Sigmoid colon (tissue), 7 donors: ENCODE measurements at places on chromosomes 12 and 14. TPM values are rescaled to one million over a fixed set of nuclear protein-coding genes. Genes with fewer than 3 reads are reported as not detected.

DNA sequence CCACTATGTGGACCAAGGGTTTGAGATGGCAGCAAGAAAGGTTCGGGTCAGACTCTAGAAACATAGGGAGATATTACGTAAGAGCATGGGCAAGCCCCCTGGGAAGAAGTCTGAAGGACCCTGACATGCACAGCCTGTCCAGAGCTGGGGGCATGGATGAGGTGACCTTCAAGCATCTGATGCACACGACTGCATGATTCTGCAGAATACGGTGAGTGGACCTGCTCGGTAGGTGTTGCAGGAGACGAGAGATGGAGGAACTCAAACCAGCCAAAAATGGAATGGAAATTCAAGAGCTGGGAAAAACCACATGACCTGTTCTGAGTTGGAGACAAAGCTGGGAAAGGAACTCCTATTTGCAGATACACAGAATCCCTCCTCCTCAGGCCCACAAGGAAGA lies 43.6 kb downstream of the ANO2 start:
- no peaks in the 10 kb centered on the region for H3K36me3 ChIP-seq
- H3K27me3 ChIP-seq, result no peaks in the 10 kb centered on the region
- H3K4me1 ChIP-seq, result no peaks in the 10 kb centered on the region
- DNase-seq, result no peak
- no peak overlapping the region for H3K4me3 ChIP-seq

Gene TMBIM4
- polyA plus RNA-seq, result 77.2 TPM

DNA sequence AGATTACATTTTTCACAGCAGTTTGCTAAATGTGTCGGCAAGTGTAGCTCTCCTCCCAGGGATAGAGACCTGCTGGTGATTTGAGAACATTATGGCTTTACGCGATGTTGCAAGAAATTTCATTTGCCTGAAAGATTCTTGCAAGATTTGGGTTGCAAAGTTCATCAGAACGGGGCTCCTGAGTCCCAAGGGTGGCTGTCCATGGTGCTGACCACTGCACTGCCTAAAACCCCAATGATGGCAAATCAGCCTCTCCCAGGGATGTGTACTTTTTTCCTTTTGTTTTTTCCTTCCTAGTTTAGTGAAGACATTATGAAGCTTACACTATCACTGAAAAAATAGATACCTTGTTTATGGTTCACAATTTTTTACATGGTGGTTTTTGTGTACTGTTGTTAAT lies 85.4 kb downstream of the WSCD2 start:
- no peak for DNase-seq
- H3K4me3 ChIP-seq, result no peak overlapping the region
- no peaks in the 10 kb centered on the region for H3K27me3 ChIP-seq
- no peaks in the 10 kb centered on the region for H3K36me3 ChIP-seq
- H3K4me1 ChIP-seq, result no peaks in the 10 kb centered on the region

DNA sequence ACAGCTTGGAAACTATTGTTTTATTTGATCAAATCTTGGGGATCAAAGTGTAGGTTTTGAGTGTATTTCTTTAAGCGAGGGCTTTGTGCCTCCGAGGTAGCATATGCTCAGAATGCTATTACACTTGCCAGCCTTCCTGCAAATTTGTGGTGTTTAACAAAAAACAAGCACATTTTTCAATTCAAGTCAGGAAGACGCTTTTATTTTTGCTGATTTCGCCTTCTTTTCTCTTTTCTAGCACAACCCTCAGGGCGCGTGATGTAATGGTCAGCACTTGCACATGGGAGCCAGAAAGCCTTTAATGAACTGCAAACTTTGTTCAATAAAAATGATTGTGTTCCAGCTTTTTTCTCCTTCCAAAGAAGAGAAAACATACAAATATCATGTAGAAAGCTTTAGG lies 466.5 kb downstream of the PRKD1 start:
- H3K27ac ChIP-seq, result no peak overlapping the region
- H3K36me3 ChIP-seq, result no peaks in the 10 kb centered on the region
- H3K4me3 ChIP-seq, result no peak overlapping the region

DNA sequence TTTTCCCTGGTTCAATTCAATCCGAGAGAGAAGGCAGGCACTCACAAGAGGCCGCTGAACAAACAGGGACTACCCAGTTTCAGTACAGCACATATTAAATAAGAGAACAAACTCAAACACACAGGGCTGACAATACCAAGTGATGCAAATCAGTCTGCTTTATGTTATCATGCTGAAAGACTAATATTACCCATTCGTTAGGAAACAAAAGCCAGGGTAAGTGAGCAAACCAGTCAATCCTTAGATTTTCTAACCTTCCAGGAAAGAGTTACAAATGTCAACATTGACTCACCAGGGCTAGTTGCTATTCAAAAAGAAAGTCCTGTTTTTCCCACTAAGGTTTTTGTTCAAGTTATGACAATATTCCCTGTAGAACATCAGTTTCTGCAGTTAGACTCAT lies 246.2 kb downstream of the C12orf42 start:
- no peak for DNase-seq
- H3K36me3 ChIP-seq, result no peaks in the 10 kb centered on the region
- H3K27me3 ChIP-seq, result no peaks in the 10 kb centered on the region

DNA sequence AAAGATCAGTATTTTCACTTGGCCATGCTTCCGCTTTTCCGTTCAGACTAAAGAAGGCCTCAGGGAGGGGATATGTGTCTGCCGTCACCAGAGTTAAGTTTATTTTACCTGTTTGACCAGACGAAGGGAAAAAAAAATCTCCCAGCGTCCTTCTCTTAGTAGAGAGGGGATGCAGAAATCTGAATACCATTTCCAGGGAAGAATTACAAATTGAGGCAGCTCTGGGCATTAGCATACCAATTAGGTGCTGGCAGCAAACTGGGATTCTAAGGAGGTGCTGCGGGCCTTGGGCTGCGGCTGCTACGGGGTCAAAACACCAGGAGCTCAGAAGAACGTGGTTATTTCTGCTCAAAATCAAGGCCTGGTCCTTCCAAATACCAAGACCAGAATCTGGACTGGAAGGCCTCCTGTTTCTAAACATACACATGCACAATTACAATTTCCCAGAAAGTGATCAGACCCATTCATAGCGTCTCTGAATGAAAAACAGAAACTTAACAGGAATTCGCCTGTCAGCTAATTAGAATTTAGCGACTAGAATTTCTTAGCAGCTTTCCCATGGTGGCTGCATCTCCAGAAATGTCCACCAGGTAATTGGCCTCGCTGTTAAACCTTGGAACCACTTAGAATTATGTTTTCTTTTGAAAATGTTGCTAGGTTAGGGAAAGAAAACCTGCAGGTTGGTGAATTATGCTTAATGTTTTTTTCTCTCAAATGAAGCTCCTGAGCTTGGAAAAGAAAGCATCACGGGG lies 617.0 kb downstream of the VRK1 start:
- H3K4me3 ChIP-seq, result no peak overlapping the region
- H3K4me1 ChIP-seq, result peaks cover 6% of the 10 kb centered on the region
- H3K27me3 ChIP-seq, result peaks cover 49% of the 10 kb centered on the region
- H3K27ac ChIP-seq, result no peak overlapping the region

DNA sequence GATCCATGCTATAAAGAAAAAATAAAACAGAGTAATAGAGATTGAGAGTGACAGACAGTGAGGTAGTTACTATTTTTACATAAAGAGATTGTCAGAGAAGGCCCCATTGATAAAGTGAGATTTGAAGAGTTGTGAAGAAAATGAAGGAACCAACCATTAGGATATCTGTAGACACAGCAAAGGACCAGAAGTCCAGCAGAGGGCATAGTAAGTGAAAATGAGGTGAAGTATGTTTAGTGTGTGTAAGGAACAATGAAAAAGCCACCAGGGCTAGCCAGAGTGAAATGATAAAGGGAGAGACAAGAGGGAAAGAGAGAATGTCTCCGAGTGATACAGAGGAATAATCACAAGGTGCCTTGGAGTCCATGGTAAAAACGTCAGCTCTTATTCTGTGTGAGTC lies 411.0 kb downstream of the NELL2 start:
- H3K27me3 ChIP-seq, result no peaks in the 10 kb centered on the region
- H3K27ac ChIP-seq, result no peak overlapping the region
- no peaks in the 10 kb centered on the region for H3K4me1 ChIP-seq
- no peak overlapping the region for H3K4me3 ChIP-seq
- no peak for DNase-seq

- no peak overlapping the region for H3K4me3 ChIP-seq
- H3K4me1 ChIP-seq, result peaks cover 60% of the 10 kb centered on the region
- no peaks in the 10 kb centered on the region for H3K27me3 ChIP-seq
- peak overlapping the region; percentile 88 for H3K27ac ChIP-seq
- DNase-seq, result peak; percentile 79
- H3K36me3 ChIP-seq, result no peaks in the 10 kb centered on the region
These were observed 9.2 kb upstream of the INF2 start for GRCh38 chr14:104680056-104680805.

DNA sequence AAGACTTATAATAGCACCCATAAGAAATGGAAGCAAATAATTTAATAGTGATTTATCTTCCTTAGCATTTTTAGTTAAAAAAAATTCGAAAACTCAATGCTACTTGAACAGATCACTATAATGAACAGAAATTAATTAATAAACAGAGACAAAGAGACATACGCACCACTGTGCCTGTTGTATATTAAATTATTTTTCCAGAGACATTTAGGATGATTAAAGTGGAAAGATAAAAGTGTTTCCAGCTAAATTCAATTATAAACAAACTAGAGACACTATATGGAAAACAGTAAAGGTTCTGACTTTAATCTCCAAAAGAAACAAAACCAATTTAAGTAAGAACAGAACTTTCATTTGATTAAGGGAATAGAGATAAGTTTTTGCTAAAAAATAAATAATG lies 3.4 kb downstream of the HIGD1C start:
- no peak overlapping the region for H3K4me3 ChIP-seq
- H3K27me3 ChIP-seq, result no peaks in the 10 kb centered on the region

DNA sequence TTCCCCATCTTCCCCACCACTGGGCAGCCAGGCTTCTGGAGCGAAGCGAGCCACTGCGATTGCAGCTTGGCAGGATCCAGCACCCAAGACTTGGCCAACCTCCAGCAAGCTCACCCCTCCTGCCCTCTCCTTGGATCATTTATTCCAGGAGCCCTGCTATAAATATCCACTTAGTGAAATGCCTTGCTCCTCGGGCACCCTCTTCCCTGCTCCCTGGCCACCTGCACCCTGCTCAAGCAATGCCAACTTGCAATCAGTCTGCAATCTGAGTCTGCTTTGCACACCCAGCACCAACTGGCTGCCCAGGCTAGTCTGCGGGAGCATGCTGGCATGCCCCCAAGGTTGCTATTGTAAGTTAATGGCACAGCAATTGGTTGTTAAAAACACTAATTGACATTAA lies 666.0 kb downstream of the MED13L start:
- H3K4me1 ChIP-seq, result peaks cover 8% of the 10 kb centered on the region
- DNase-seq, result no peak
- H3K36me3 ChIP-seq, result no peaks in the 10 kb centered on the region
- no peak overlapping the region for H3K27ac ChIP-seq
- no peaks in the 10 kb centered on the region for H3K27me3 ChIP-seq

GRCh38 chr12:116647813-116648212 lies 88.6 kb downstream of the MAP1LC3B2 start:
- DNase-seq, result no peak
- no peak overlapping the region for H3K27ac ChIP-seq
- no peaks in the 10 kb centered on the region for H3K27me3 ChIP-seq
- H3K36me3 ChIP-seq, result no peaks in the 10 kb centered on the region
- no peaks in the 10 kb centered on the region for H3K4me1 ChIP-seq

DNA sequence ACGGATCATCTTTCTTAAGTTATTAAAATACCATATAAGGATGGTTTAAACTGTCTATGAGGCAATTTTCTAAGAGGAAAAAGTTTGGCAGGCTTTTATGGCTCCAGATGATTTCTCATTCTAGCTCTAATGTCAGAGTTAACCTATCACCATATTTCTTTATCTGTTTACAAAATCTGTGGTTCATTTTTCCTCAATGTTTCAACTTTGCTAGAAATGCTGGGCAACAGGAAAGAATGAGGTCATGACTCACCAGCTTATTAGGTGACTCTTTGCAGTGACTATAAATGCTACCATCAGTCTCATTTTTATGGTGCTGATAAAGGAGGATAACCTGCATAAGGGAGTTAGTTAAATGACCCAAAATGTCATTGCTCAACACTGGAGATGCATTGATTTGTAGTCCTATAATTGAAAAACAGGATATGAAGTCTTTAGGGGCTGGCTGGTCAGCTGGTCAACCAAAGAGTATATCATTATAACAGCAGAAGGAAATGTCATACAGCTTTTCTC lies 45.3 kb upstream of the RAP1B start:
- H3K27me3 ChIP-seq, result no peaks in the 10 kb centered on the region
- no peaks in the 10 kb centered on the region for H3K4me1 ChIP-seq
- DNase-seq, result no peak
- no peak overlapping the region for H3K4me3 ChIP-seq
- no peak overlapping the region for H3K27ac ChIP-seq
- H3K36me3 ChIP-seq, result no peaks in the 10 kb centered on the region

Gene SYCP3
- not detected for polyA plus RNA-seq

- no peak for DNase-seq
- H3K4me3 ChIP-seq, result no peak overlapping the region
- no peaks in the 10 kb centered on the region for H3K36me3 ChIP-seq
- H3K27me3 ChIP-seq, result no peaks in the 10 kb centered on the region
These were observed 14.3 kb downstream of the KRT85 start for GRCh38 chr12:52352951-52353350.

- no peaks in the 10 kb centered on the region for H3K27me3 ChIP-seq
- no peak overlapping the region for H3K4me3 ChIP-seq
- H3K4me1 ChIP-seq, result no peaks in the 10 kb centered on the region
- H3K36me3 ChIP-seq, result no peaks in the 10 kb centered on the region
- DNase-seq, result no peak
These were observed 240.8 kb downstream of the ZFP36L1 start for GRCh38 chr14:68552075-68552474.

- no peaks in the 10 kb centered on the region for H3K4me1 ChIP-seq
- peak overlapping the region; percentile 48 for H3K27ac ChIP-seq
- no peak for DNase-seq
- H3K27me3 ChIP-seq, result no peaks in the 10 kb centered on the region
- no peaks in the 10 kb centered on the region for H3K36me3 ChIP-seq
These were observed 9.3 kb downstream of the ETV6 start for GRCh38 chr12:11658791-11659190.

Gene GLT8D2
- polyA plus RNA-seq, result 6.4 TPM

Gene VRTN
- polyA plus RNA-seq, result not detected

DNA sequence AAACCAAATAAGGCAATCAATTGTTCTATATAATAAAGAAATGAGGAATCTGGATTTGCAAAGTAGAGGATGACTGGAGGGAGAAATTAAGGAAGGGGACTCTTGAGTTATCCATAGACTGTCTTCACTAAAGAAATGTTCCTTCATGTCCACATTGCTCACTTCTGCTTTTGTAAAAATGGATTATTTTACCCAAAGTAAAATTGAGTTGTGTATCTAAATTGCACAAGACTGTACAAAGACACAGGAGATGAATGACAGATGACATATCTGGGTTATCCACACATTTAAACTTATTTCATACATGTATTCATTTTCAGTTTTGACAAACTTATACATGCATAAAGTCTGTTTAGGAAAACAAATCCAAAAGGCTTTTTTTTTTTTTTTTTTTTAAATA lies 11.3 kb downstream of the ATP2B1 start:
- H3K4me1 ChIP-seq, result peaks cover 42% of the 10 kb centered on the region
- H3K36me3 ChIP-seq, result no peaks in the 10 kb centered on the region
- DNase-seq, result no peak
- H3K4me3 ChIP-seq, result no peak overlapping the region
- no peak overlapping the region for H3K27ac ChIP-seq

GRCh38 chr12:50598321-50598862 lies 93.6 kb downstream of the DIP2B start:
- peaks cover 13% of the 10 kb centered on the region for H3K4me1 ChIP-seq
- no peaks in the 10 kb centered on the region for H3K27me3 ChIP-seq
- no peaks in the 10 kb centered on the region for H3K36me3 ChIP-seq
- DNase-seq, result no peak

GRCh38 chr12:100672075-100672592 lies 98.7 kb downstream of the GAS2L3 start:
- no peak overlapping the region for H3K27ac ChIP-seq
- H3K36me3 ChIP-seq, result no peaks in the 10 kb centered on the region
- no peaks in the 10 kb centered on the region for H3K4me1 ChIP-seq
- no peaks in the 10 kb centered on the region for H3K27me3 ChIP-seq
- H3K4me3 ChIP-seq, result no peak overlapping the region
- DNase-seq, result no peak

Gene SERPINA6
- polyA plus RNA-seq, result 2.0 TPM
